Non-pigmented ciliary epithelial cell (primary cell): ENCODE measurements at places on chromosomes 4 and X.

GRCh38 chr4:145944886-145945285 lies 6.3 kb upstream of the ZNF827 start:
- no peak for DNase-seq

GRCh38 chr4:185559915-185560281 lies 24.6 kb upstream of the PDLIM3 start:
- peak; percentile 69 for DNase-seq

GRCh38 chr4:75544870-75545269 lies 11.0 kb upstream of the ODAPH start:
- no peak for DNase-seq

- no peak for DNase-seq
These were observed 47.9 kb upstream of the RBPJ start for GRCh38 chr4:26272654-26273615.

DNA sequence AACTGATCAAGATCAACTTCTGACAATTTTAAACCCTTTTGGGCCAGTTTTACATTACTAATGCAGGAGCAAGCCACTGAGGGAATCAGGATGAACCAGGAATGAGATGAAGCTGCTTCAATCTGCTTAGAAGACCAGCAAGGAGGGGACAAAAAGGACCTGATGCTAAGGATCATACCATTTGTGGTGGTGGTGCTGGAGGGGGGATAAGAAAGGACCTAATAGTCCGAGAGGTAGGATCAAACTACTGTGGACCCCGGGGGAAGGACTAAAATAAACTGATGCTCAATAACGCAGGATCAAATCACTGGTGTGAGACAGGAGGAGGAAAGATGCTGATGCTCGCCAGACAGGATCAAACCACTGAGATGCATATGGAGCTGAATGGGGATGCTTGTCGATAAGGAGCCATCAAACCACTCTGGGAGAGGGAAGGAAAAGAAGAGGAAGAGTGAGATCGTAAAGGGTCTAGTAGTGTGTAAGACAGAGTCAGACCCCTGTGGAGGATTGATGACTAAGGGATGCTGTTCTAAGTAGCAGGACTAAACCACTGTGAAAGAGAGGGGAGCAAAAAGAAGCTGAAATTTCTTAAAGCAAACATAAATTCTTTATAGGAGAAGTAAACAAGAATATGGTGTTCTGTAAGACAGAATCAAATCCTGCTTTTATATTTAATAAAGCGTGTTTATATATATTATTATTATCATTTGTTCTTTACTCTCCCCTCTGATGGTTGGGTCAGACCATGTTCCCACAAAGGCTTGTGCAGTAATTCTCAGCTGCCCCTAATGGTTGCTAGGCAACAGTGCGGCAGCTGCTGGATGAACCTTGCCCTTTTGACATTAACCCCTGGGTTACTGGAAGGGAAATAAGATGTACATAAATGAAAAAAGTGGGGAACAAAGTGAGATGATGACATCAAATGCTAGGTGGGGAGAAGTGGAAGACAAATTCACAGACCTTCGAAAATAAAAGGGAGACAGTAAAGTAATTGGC lies 432.5 kb upstream of the FGF16 start:
- no peak for DNase-seq

DNA sequence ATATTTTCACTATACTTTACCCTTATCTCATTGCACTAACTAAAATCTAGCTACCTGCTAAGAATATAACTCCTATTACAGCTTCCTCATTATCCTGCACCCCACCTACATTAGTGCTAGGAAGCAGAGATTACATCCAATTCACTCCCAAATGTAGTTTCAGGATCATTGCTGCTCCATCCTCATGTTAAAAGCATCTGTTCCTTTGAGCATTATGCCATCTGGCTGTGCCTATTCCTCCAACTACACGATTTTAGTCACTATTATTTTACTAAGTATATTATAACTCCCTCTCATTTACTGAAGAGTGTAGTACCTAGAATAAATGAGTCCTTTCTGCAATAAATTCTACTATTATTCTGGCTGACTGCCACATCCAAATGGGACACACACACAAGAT lies 1586.9 kb downstream of the TECRL start:
- DNase-seq, result no peak

- no peak for DNase-seq
These were observed 46.1 kb upstream of the BMPR1B start for GRCh38 chr4:94711635-94712034.

DNA sequence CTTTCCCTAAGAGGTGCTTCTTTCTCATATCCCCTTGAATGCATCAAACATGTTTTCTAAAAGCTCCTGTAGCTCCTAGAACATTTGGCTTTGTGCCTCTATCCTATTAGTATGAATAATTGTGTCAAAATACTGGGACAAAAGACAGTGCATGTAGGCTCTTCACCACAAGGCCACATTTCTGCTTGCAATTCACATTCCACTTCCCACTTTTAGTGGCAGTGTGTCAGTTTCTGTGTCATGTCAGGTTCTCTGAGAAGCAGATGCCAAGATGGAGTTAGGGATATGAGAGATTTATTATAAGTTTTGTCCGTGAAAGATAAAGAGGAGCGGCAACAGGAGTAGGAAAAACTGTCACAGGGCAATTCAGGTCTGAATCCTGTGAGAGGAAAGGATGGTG lies 61.3 kb upstream of the GPRIN3 start:
- no peak for DNase-seq

- no peak for DNase-seq
These were observed 111.9 kb downstream of the DCTD start for GRCh38 chr4:182805321-182805720.

DNA sequence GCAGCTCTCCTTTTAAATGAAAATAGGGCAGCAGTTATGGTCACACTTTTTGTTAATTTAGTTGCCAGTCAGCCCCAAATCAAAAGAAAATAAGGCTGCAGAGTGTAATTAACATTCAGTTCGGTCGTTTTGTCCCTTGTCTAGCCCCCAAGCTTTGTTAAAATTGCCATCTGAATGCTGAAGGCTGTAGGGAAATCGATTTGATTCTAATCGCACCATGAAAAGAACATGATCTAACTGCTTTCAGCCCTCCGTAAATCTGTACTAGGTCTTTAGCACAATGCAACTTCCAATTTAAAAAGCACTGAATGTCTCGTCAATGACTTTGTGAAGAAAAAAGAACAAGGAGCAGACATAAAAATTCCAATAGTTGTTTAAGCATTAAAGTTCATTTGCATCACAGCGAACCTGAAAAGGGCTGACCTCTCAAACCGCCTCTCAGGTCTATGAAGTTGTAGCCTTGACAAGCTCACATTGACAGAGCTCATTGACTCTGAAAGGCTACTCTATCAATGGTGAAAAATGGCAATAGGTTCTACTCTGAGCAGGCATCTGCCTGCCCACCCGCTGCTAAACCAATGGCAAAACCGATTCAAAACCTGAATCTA lies 48.9 kb downstream of the CHIC2 start:
- DNase-seq, result no peak

GRCh38 chr4:25862411-25863346 lies at the start of gene SEL1L3:
Gene SEL1L3 (minus strand): TSS chr4:25862988. CDS start chr4:25862836, 152 bp downstream.
- no peak for DNase-seq

DNA sequence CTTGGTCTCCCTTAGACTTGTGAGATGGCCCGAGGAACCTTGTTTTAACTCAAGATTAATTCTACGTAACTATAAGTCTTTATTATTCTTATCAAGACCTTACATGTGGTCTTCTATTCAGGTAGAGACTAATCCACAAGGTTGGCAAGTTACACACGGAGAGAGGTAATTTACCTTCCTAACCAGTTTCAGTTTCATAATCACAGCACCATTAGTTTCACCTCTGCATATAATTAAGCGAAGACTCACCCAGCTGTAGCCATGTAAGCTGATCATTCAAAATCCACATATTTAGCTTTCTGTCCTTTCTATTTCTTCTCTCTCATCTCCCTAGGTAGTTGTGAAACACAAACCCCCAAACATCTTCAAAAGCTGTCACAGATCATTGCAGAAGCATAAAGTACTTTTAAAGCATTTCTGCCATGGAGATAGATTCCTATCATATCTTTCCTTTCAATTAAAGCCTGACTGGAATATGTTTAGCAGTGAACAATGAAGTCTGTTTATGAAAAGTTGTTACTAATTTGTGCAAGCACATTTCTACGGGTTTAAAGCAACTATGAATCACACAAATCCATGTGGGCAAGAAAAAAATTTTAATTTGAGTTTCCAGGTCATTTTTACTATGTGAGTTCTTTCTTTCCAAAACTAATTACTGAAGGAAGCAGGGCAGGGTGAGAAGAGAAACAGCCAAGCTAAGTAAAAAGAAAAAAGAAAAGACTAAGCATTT lies 78.5 kb downstream of the BTC start:
- DNase-seq, result no peak

DNA sequence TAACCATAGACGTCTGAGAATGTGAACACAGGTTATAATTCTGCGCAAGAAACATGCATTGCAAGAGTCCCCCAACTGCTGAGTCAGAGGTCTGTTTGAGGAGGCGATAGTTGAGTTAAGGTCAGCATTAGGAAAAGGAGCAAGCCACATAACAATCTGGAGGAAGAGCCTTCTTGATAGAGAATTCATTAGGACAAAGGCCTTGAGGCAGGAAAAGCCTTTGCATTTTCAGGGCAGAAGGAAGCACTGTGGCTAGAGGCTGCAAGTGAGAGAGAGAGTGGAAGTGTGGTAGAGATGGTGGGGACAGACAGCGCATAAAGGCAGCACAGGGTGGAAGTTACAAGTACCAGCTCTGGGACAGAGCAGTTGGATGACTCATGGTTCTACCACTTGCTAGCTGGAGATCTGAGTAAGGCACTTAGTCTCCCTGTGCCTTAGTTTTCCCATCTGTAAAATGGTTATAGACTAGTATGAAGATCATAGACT lies 125.8 kb upstream of the LNX1 start:
- DNase-seq, result no peak

- no peak for DNase-seq
These were observed 94.8 kb downstream of the GPRIN3 start for GRCh38 chr4:89212666-89213381.

DNA sequence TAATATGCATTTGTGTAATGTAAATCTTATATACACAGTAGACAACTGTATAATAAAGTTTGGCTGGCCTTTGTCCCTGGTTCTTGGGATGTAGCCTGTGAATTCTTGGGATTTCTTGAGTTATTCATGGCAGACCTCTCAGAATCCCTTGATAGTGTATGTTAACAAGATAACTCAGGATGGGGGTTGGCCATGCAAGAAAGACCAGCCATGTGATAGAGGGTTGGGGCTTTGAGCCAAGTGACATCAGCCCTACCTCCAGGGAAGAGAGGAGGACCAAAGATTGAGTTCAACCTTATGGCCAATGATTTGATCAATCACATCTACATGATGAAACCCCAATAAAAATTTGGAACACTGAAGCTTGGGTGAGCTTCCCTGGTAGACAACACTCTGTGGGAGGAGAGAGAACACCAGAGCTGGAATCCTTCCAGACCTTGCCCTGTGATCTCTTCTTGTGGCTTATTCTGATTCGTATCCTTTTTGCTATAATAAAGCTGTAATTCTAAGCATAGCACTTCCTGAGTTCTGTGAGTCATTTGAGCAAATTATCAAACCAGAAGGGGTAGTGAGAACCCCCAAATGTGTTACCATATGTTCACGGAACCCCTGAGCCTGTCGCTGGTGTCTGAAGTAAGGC lies 11.3 kb downstream of the SLC2A9 start:
- DNase-seq, result no peak

DNA sequence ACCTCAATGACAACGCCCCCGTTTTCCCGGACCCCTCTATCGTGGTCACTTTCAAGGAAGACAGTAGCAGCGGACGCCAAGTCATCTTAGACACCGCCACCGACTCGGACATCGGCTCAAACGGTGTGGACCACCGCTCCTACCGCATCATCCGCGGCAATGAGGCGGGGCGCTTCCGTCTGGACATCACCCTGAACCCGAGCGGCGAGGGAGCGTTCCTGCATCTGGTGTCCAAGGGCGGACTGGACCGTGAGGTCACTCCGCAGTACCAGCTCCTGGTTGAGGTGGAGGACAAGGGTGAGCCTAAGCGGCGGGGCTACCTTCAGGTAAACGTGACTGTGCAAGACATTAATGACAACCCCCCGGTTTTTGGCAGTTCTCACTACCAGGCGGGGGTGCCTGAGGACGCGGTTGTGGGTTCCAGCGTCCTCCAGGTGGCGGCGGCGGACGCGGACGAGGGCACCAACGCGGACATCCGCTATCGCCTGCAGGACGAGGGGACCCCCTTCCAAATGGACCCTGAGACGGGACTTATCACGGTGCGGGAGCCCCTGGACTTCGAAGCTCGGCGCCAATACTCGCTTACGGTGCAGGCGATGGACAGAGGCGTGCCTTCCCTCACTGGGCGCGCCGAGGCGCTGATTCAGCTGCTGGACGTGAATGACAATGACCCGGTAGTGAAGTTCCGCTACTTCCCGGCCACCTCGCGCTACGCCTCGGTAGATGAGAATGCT lies 2.2 kb downstream of the FAT4 start:
- DNase-seq, result no peak

DNA sequence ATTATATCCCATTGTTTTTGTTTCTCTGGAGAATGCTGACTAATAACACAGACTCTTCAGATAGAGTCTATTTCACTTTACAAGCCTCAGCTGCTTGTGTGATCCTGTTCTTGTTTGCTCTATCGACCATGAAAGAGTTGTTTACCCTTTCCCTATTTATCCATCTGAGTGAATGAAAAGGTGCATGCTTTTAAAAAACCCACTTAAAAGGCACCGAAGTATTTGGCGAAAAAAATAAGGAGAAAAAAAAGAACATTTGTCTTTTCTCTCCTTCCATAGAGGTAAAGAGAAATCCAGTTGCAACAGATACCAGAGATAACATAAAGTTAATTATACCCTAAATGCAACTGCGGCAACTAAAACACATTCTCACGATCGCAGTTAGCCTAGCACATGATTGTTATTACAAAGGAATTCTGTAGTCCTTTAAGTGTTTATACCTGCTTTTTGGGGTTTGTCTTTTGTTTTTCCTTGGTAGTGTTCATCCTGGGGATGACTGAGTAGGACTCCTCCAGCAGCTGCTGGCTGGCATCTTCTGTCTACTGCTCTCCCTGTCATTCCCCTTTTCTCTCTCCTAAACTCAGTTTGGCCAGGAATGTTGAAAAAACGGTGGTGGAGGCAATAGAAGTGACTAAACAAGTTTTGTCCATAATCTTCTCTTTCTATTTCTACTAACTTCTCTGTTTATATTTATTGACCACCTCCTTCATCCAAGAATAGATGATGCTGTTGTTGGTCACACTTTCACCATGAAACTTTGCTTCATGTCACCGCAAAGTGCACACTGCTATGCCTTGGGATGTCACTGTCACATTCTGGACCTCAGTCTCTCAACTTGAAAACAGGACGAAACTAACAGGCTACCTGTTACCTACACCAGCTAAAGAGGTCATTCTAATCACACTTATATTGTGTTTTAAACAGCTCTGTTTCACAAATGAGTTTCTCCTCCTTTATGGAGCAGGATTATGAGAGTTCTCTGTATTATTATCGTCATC lies 41.9 kb upstream of the FRAS1 start:
- DNase-seq, result no peak

GRCh38 chr4:95426455-95426854 lies 122.3 kb downstream of the UNC5C start:
- no peak for DNase-seq

DNA sequence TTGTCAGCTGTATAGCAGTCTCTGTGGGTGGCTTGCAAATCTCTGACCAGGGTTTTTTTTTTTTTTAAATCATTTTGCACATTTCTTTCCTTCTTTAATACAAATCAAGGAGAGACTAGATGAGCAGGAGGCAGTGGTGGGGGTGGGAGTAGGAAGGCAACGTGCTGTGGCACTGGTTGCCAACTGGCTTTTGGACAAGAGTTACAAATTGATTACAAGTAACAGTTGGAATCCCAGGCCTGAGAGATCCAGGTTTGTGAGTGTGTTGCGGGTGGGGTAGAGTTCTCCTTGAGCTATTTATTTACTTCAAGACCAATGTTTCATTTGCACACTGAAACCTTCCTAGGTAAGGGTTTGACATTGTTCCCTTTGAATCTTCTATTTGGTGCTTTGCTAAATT lies 325.3 kb downstream of the AFF2 start:
- DNase-seq, result no peak
